ENCODE measurements at places on chromosomes 6 and 20. TPM values are rescaled to one million over a fixed set of nuclear protein-coding genes. Genes with fewer than 3 reads are reported as not detected.

Gene HLA-DQB1
- not detected for total RNA-seq

DNA sequence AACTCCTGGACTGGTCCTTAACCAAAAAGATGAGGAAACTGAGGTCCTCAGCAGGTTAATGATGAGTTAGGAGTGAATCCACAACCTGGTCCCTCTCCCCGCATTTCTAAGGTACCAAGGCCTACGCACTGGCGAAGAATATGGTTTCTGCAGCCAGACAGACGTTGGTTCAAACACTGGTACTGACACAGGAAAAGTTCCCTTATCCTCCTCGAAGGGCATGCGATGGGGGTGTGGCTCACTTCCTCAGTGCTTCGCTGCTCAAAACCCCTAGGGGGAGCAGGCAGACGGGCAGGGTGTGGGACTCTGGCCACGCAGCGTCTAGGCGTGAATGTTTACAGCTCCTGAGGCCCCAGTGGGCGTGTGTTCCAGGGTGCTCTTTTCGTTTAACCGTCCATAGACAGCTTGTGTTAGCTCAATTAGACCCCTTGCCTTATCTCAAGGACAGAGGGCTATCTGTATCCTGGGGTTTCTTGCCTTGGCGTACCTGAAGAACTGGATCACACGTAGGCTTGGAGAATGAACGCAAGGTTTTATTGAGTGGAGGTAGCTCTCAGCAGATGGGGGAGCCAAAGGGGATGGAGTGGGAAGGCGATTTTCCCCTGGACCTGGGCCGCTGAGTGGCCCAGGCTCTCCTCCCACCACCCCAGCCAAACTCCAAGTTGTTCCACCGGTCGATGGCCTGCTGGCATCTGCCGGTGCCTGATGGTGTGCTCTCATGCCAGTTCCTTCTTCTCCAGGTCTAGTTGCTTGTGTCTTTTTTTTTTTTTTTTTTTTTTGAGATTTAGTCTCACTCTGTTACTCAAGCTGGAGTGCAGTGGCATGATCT is 31.8 kb upstream of the PTPN1 start:
- peak; percentile 82 for DNase-seq

Gene SEMG1
- not detected for total RNA-seq

Gene ANGPT4
- total RNA-seq = not detected

GRCh38 chr20:53598140-53599043 is 4.8 kb upstream of the ZNF217 start:
- peak; percentile 22 for DNase-seq

DNA sequence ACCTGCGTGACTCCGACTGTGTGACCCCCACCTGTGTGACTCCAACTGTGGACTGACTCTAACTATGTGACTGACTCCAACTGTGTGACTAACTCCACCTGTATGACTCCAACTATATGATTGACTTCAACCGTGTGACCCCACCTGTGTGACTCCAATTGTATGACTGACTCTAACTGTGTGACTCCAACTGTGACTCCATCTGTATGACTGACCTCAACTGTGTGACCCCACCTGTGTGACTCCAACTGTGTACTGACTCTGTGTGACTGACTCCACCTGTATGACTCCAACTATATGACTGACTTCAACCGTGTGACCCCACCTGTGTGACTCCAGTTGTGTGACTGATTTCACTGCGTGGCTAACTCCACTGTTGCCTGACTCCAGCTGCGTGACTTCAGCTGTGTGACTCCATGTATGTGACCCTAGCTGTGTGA is 38.6 kb downstream of the SYNJ2 start:
- DNase-seq = no peak

Gene MAPK13
- total RNA-seq = 49.6 TPM

Gene ADAT2
- total RNA-seq = not detected

Gene SLC29A1
- 26.4 TPM for total RNA-seq

DNA sequence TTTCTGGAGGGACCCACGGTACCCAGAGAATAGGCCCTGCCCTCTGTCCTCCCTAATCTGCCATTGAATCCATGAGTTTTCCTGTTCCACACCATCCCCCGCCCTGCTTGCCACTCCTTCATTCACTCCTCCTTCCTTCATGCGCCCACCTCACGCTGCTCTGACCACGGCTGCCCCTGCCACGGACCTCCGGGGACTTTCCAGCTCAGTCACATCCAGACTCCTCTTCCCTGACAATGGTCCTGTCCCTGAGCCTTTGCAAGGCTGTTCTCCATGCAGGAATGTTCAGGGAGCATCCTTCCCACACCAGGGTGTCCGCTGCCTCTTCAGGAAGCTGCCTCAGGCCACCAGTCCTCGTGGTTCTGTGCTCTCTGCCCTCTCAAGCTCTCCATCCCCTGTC is 25.9 kb downstream of the GLP1R start:
- no peak for DNase-seq

Gene AIF1
- total RNA-seq = 3.2 TPM

Gene CALHM6
- total RNA-seq = not detected

DNA sequence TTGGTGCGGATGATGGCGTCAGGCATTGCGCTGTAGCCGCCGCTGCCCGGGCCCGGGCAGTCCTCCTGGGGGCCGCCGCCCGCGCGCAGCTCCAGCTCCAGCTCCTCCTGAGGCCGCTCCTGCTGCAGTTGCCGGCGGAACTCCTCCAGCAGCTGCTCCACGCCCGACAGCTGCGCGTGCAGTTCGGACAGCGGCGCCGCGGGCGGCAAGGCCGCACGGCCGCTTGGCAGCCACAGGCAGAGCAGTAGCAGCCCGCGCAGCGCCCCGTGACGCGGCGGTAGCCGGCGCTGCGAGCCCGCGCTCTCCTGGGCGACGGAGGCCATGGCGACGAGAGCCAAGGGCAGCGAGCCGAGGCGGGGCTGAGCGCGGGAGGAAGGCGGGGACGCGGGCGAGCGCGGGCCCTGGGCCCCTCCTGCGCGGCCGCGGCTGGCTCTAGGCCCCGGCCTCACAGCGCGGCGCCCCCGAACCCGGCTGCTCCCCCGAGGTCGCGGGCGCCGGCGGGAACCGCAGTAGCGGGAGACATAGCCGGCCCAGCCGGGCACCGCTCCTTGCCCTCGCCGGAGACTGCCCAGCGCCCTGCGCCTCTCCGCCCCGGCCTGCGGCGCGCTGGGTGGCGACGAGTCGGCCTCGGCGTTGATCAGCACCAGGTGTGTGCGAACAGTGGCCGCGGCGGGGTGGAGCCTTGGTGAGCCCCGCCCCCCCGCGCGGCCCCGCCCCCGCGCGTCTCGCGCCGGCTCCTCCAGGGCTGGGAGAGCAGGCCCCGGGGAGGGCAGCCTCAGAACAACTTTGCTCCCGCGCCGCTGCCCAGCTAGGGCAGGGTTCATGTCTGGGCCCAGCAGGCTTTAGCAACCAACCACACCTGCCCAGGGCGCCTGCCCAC is at the start of gene LRP11:
TSS of gene LRP11 (minus strand) at position 662 of the 880 bp plus-strand sequence. CDS start at position 323, 339 bp downstream.
- peak; percentile 95 for DNase-seq

GRCh38 chr20:46674253-46675083 is 14.8 kb downstream of the TP53RK start:
- DNase-seq = no peak

- DNase-seq = no peak
These were observed 257.4 kb downstream of the PLCB1 start for GRCh38 chr20:8389381-8390036.

DNA sequence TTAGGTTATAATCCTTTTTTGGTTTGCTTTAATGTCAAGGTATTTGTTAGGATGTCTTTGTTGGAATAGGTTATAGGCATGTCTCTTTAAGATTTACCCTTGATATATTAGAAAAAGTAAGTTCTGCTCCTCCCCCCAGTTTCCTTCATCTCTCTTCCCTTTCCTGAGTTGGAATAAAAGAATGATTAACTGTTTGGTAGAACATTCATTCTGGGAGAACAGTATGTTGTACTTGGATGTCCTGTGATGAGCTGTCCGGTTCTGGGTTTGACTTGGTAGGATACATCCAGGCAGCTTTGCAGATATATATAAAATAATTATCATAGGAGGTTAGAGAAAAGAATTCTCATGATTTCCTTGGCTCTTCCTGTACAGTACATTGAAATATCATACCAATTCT is 199.6 kb upstream of the RREB1 start:
- DNase-seq = no peak

DNA sequence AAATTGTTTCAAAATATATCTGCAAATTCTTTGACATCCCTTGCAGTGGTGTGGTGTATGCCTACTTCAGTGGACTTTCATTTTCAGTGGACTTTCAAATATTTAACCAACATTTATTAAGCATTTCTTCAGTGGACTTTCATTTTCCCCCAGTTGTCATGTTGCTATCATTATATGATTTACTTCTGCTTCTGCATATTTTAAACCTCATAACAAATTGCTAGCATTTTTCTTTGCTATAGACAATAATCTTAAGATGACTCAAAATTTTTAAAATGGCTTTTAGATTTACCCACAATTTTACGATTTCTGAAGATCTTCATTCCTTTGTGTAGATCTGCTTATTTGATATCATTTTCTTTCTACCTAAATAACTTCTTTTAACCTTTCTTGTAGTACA is 592.7 kb upstream of the SLC35B3 start:
- DNase-seq = no peak

Gene CCNC
- 1.2 TPM for total RNA-seq

Gene ERVFRD-1
- not detected for total RNA-seq

DNA sequence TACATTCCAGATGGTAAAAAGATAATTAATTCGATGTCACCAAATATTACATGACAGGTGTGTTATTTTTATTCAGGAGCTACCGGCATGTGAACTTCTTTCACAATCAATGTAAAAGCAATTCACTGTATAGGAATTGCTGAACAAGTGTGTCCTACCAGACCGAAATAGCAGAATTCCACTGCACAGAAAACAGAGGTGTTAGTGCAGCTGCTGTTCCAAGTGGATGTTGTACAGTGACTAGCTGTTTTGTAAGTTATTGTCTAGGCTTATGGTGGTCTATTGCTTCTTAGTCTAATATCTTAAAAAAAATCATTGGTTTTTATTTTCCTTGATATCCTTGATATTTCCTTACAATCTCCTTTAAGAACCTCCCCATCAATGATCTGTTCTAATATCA is 107.4 kb downstream of the COL19A1 start:
- no peak for DNase-seq

DNA sequence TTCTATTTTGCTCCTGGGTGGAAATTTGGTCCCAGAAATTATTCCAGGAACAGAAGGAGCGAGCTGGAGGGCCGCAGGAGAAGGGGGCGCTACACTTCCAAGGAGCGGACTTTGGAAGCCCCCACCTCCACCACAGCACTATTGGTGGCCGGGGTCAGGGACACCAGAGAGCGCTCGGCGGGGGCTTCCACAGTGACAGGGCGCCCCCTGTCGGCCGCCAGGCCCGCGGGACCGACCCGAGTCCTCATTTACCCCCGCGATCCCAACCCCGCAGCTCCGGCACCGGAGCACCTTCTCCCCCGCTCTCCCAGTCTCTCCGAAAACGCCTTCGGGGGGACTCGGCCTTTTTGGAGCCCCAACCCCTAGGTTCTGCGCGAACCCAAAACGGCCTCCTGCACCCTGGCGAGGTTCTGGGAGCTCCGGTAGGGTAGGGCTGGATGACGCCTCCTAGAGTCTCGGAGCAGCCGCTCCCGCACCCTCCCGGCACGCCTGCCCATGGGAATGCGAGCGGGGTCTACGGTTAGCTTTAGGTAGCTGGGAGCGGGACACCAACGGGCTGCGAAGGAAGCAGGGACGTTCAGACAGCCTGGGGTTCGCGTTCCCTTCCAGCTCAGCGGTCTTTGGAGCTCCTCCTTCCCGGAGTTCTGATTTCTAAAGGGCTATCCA is 2.4 kb upstream of the FOXA2 start:
- peak; percentile 80 for DNase-seq

DNA sequence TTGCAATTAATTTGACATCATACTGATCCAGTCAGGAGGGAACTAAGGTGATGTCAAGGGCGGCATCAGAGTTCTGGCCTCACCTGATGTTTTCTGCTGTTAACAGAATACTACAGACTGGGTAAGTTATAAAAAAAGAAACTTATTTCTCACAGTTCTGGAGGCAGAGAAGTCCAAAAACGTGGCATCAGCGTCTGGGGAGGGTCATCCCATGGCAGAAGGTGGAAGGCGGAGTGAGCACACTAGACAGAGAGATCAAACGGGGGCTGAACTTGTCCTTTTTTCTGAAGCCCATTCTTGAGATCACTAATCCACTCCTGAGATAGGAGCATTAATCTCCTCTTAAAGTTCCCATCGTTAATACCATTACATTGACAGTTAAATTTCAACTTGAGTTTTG is 3.3 kb upstream of the MTCH1 start:
- no peak for DNase-seq

Gene PRPH2
- 0.43 TPM for total RNA-seq

Gene PEX3
- total RNA-seq = 0.58 TPM

Gene CEBPB
- 128 TPM for total RNA-seq

- DNase-seq = peak; percentile 15
These were observed 2.3 kb downstream of the DNAAF9 start for GRCh38 chr20:3405139-3405538.

- no peak for DNase-seq
These were observed 2.3 kb downstream of the GNAS start for GRCh38 chr20:58854638-58855471.

Gene PNISR
- 149 TPM for total RNA-seq

DNA sequence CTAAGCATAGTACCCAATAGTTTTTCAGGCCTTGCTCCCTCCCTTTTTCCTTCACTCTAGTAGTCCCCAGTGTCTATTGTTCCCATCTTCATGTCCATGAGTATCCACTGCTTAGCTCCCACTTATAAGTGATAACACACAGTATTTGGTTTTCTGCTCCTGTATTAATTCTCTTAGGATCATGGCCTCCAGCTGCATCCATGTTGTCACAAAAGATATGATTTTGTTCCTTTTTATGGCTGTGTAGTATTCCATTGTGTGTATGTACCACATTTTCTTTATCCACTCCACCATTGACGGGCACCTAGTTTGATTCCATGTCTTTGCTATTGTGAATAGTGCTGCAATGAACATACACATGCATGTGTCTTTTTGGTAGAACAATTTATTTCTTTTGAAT is 102.9 kb downstream of the FAXC start:
- no peak for DNase-seq

Gene SLC22A3
- 11.4 TPM for total RNA-seq

Gene CTCFL
- total RNA-seq = not detected

- no peak for DNase-seq
These were observed 27.6 kb upstream of the SCAF8 start for GRCh38 chr6:154705471-154706113.

GRCh38 chr20:46027245-46027853 is 1.7 kb upstream of the SLC12A5 start:
- DNase-seq = no peak

DNA sequence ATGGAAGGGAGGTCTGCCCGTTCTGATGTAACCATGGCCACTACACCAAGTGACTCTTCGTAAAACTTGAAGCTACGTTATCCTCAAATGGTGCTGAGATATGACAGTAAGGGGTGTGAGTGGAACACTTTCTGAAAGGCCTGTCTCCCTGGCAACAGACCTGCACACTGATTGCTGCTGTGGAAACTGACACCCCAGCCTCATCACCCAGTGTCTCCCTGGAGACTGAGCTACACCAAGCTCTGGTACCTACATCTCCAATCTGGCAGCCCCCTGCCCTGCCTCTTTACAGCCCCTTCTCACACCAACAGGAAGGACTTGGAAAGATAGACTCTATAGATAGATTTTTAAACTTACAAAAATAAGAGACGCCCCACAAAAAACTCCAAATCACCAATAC is 13.2 kb downstream of the PI16 start:
- DNase-seq = no peak

- DNase-seq = no peak
These were observed 30.2 kb downstream of the TRAM2 start for GRCh38 chr6:52546678-52547077.

Data from stomach (tissue), 19 donors.